Left renal cortex interstitium (tissue), 4 donors: ENCODE measurements at places on chromosomes 7 and 10. TPM values are rescaled to one million over a fixed set of nuclear protein-coding genes. Genes with fewer than 3 reads are reported as not detected.

The FAM24B gene
- 7.4 TPM for polyA plus RNA-seq

The CPA1 gene
- polyA plus RNA-seq: 2.5 TPM

The MLXIPL gene
- polyA plus RNA-seq: 10.1 TPM

The HOXA11 gene
- 44.4 TPM for polyA plus RNA-seq

The ZNF503 gene
- 56.8 TPM for polyA plus RNA-seq
